ENCODE measurements at places on chromosomes 1 and 21. TPM values are rescaled to one million over a fixed set of nuclear protein-coding genes. Genes with fewer than 3 reads are reported as not detected.

The BGLAP gene
- total RNA-seq = 5.0 TPM

The ENAH gene
- total RNA-seq = 60.7 TPM

The INSRR gene
- 0.09 TPM for total RNA-seq

The SCP2 gene
- 174 TPM for total RNA-seq

The TFAP2E gene
- total RNA-seq = 0.72 TPM

The GNG4 gene
- 0.93 TPM for total RNA-seq

The KIAA0040 gene
- 136 TPM for total RNA-seq

The GUCA2A gene
- total RNA-seq = not detected

The ZBTB18 gene
- total RNA-seq = 7.0 TPM

The PTGS2 gene
- 8.3 TPM for total RNA-seq

The SMCP gene
- not detected for total RNA-seq

The TEDDM1 gene
- total RNA-seq = not detected

The GPR37L1 gene
- total RNA-seq = not detected

The CITED4 gene
- total RNA-seq = 5.8 TPM

The CBR3 gene
- 32.0 TPM for total RNA-seq

The OR6N1 gene
- total RNA-seq = not detected

- DNase-seq = no peak
Observed at GRCh38 chr1:182641561-182641960, 37.4 kb upstream of the RGS16 start.

- DNase-seq = no peak
Observed at GRCh38 chr1:20634594-20635084, 1.4 kb downstream of the PINK1 start.

DNA sequence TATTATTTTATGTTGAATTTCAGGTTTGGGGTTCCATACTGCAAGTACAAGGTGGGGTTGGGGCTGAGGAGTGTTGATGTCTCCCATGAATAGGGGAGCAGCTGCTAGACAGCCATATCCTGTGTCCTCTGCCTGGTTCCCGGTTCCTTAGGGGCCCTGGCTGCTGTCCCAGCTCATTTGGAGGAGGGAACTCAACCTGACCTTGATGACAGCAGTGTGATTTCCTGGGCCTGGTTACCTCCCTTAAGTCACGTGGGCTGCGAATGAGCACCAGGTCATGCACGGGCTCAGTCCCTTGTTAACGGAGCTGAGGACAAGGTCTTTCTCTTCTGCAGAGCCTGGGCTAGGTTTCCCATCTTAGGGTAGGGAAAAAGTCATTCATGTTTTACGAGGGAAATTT, 85.1 kb downstream of the MTR start:
- no peak for DNase-seq

DNA sequence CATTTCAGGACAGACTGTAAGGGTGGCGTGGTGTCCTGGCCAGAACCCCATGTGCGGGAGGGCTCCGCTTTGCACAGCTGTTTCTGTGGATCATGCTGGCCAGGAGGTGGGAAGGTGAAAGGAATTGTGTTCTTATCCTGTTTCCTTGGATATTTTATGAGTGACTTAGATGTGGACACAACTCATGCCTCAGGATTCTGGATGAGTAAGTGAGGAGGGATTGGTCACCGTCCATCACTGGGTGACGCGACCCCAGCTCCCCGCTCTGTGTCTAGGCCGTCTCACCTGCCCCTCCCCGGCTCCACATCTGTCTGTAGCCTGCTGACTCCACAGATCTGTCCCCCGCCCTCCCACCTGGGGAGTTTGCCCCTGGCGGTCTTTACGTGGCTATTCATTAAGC, 48.8 kb downstream of the PIK3CD start:
- DNase-seq = no peak

- no peak for DNase-seq
Observed at GRCh38 chr1:105023719-105024118, 1274.0 kb downstream of the AMY1C start.

DNA sequence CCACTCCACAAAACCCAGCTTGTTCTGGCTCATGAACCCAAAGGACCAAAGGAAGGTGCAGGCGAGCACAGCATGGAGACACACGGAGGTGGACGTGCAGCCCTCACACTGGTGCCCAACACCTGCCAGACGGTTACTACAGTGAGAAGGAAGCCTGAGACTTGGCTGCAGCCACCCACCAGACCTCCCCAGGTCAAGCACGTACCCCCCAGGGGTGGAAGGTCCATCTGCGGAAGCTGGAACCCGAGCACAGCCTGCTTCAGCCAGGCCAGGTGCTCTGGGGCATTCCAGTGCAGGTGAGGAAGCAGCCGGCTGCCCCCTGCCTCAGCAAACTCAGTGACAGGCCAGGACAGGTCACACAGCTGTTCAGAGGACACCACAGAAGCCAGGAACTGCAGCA, 16.0 kb upstream of the LSS start:
- DNase-seq = no peak

DNA sequence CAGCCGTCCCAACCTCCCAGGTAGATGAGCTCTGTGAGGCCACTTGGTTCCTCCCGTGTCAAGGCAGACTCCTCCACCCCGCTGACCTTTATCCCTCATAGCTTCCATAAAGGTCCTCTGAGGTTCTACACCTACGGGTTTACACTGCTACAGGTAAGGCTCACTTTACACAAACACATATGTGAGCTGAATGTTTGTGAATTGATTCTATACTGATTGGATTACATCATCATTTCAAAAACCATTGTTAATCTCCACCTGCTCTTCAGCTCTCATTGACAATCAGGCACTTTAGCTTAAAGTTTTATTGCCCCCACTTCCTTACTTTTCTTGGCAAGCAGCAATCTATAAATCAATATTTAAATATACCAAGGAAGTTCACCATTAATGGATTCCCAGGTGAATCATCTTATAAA, 12.8 kb upstream of the RGS16 start:
- no peak for DNase-seq

GRCh38 chr1:91349524-91349923, 55.1 kb downstream of the HFM1 start:
- no peak for DNase-seq

- DNase-seq = no peak
Observed at GRCh38 chr1:174996476-174996875, 3.3 kb upstream of the CACYBP start.

DNA sequence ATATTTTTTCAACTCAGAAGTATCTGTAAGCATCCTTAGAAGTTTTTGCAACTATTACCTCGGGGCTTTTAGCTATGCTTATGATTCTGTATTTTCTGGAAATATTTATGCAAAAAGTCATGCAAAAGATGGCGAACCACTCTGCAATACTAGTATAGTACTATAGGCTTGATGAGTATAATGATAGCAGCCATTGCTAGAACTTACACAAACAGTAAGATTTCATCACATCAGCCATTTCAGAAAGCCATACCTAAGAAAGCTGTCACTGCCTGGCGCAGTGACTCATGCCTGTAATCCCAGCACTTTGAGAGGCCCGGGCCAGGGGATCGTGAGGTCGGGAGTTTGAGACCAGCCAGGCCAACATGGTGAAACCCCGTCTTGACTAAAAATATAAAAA, 227.1 kb downstream of the LRRC7 start:
- no peak for DNase-seq

DNA sequence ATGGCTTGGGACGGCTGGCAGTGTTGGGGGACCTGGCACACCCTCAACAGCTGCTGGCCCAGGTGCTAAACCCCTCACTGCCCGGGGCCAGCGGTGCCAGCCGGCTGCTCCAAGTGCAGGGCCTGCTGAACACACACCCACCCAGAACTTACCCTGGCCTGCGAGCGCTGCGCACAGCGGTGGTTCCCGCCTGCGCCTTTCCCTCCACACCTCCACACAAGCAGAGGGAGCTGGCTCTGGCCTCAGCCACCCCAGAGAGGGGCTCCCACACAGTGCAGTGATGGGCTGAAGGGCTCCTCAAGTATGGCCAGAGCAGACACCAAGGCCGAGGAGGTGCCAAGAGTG, 67.9 kb downstream of the FMO4 start:
- no peak for DNase-seq

- no peak for DNase-seq
Observed at GRCh38 chr21:17045214-17045853, 467.5 kb upstream of the CXADR start.

DNA sequence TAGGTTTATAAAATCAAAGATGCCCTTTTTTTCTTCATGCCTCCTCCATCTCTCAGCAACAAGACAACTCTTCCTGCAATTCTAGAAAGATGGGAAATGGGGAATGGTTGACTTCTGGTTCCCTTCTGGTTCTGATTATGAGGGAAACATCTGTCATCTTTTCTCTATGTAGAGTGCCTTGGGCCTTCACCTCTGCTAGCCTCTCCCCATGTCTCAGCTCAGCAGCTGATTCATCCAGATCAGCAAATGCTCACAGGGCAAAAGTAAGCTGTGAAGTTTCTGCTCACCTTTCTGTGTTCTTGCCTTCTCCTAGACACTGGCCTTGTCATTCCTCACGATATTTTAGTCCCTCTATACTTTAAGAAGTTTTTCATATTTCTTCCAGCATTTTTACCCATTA, 17.8 kb upstream of the BECN2 start:
- no peak for DNase-seq

DNA sequence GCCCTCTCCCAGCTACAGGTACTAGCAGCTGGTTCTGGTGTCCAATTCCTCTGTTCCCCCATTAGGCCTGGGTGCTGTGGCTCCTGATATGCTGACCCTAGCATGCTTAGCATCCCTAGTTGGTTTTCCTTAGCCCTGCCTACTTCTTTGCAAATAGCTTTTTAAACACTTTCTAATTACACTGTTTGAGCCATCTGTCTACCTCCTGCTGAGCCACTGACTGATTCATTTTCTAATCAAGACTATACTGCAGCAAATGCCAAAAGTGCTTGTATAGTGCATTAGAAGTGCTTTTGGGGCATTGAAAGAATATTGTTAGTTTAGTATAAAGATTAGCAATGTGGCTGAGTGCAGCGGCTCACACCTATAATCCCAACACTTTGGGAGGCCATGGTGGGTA, 36.3 kb downstream of the ERICH3 start:
- DNase-seq = no peak

GRCh38 chr1:95635811-95636210, 401.8 kb downstream of the RWDD3 start:
- no peak for DNase-seq

DNA sequence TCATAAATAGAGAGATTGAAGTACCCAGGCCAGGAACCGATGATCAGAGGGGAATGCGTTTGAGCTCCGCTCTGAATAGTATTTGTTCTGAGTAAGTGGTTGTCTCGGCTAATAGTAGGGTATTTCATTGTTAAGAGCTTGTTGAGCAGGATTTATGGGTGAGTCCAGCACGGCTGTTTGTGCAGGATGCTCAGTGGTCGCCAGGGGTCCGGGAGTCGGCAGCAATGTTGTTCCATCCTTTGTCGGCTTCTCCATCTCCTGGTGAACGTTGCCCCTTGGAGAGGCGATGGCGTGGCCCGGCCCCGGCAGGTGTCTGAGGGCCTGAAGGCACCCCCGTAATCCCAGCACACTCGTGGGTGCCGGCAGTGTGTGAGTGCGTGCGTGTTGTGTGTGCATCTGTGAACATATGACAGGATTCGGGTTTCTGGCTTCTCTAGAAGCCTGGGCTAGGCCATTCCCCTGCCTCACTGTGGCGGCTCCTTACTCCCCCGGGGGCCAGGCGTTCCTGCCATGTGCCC, 160.8 kb upstream of the ARHGEF16 start:
- DNase-seq = no peak

- DNase-seq = no peak
Observed at GRCh38 chr21:36282568-36283230, 37.3 kb upstream of the MORC3 start.

DNA sequence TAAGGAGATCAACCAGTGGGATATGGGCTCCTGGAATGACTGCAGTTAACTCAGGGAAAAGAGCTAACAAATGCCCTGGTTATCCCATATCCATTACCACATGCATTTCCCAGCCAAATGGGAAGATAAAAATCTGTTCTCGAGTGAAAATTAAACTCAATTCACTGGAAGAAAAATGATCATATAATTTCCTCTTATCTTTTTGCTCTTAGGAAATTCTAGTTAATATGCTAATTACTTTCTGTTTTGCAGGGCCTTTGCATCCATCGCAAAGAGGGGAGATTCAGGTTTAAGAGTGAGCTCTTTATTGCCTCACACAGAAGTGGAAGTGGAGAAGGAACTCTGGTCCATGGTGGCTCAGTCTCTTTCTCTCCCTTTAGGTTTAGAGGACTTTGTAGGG, 3.9 kb upstream of the IL24 start:
- DNase-seq = no peak

DNA sequence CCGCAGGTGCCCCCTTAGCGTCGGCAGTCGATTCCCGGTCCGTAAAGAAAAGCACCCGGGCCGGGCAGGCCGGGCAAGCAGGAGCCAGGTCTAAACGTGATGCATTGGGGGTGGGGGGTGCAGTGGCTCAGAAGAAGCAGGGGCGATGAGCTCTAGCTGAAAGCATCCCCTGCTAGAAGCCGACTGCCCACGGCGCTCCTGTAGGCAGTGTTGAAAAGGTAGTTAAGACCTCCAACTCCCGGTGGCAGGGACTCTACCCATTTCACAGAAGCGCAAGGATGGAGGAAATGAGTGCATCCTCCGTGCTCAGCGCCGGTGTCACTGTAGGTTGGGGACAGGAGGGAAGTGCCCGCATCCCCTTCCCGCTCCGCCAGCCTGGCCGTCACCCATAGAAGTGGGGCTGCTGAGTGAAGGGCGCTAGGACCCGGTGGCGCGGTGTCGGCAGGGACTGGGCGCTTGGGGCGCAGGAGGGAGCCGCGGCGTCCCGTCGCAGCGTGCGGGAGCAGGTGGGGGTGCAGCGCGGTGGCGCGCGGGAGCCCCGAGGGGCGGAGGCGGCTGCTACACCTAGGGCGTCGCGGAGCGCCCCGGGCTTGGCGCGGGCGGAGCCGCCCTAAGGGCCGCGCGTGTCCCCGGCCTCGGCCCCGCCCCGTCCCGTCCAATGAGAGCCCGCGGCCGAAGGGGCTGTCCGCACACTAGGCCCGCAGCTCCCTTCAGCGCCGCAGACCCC, at the start of gene WNT2B:
Gene WNT2B, plus strand, starts transcription at position 688 of the 727 bp plus-strand sequence. CDS start 298 bp downstream, outside the sequence.
- DNase-seq = no peak

GRCh38 chr1:7856345-7856744, 3.5 kb upstream of the UTS2 start:
- DNase-seq = no peak

DNA sequence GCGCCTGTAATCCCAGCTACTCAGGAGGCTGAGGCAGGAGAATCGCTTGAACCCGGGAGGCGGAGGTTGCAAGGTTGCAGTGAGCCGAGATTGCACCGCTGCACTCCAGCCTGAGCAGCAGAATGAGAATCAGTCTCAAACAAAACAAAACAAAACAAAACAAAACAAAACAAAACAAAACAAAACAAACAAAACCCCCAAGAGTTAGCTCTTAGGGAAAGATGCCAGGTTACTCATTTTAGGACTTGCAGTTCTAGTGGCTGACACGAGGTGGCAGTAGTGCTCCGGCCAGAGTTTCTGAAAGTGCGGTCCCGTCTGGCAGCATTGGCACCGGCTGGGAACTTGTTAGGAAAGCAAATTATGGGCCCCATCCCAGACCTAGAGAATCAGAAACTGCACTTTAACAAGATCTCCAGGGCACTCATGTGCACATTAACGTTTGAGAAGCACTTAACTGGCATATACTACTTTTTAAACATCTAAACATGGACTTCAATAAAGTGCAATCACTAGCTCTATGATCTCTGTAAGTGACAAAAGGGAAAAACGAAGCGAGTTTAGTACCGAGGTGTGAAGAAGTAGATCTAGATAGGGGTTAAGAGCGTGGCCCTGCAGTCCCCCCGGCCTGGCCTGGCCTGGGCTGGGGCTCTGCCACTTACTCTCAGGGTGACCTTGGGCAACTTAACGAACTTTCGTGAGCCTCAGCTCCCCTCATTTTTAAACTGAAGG, 41.9 kb upstream of the TNFRSF1B start:
- peak; percentile 80 for DNase-seq

- DNase-seq = no peak
Observed at GRCh38 chr1:197958438-197959305, 41.5 kb downstream of the LHX9 start.
